ENCODE measurements at places on chromosomes 3 and 15. TPM values are rescaled to one million over a fixed set of nuclear protein-coding genes. Genes with fewer than 3 reads are reported as not detected.

Gene SOX14
- not detected for total RNA-seq

Gene LTF
- total RNA-seq, result not detected

Gene SCN11A
- total RNA-seq, result under 0.01 TPM

Gene ATP8B4
- 2.1 TPM for total RNA-seq

Gene GRAMD2A
- total RNA-seq, result 0.33 TPM
